ENCODE measurements at places on chromosomes 13 and 19. TPM values are rescaled to one million over a fixed set of nuclear protein-coding genes. Genes with fewer than 3 reads are reported as not detected.

The ZNF296 gene
- 2.1 TPM for polyA plus RNA-seq

The C19orf73 gene
- 1.1 TPM for polyA plus RNA-seq

The CEBPA gene
- 8.5 TPM for polyA plus RNA-seq

The TMEM221 gene
- polyA plus RNA-seq, result 2.5 TPM

The CLEC11A gene
- polyA plus RNA-seq, result 28.1 TPM

The KLK2 gene
- polyA plus RNA-seq, result 0.34 TPM

The XPO4 gene
- polyA plus RNA-seq, result 17.4 TPM

The MATK gene
- polyA plus RNA-seq, result 2.4 TPM

The CACNG8 gene
- polyA plus RNA-seq, result 0.19 TPM

The C2CD4C gene
- polyA plus RNA-seq, result 4.0 TPM

The TRAPPC6A gene
- 48.0 TPM for polyA plus RNA-seq

The ZNF563 gene
- polyA plus RNA-seq, result 5.1 TPM

GRCh38 chr13:110380359-110381028, 73.4 kb downstream of the COL4A2 start:
- no peak for DNase-seq

GRCh38 chr19:51820011-51820410, 25.1 kb downstream of the FPR3 start:
- DNase-seq, result no peak

GRCh38 chr13:27533155-27533643, 82.8 kb upstream of the MTIF3 start:
- DNase-seq, result peak; percentile 77

DNA sequence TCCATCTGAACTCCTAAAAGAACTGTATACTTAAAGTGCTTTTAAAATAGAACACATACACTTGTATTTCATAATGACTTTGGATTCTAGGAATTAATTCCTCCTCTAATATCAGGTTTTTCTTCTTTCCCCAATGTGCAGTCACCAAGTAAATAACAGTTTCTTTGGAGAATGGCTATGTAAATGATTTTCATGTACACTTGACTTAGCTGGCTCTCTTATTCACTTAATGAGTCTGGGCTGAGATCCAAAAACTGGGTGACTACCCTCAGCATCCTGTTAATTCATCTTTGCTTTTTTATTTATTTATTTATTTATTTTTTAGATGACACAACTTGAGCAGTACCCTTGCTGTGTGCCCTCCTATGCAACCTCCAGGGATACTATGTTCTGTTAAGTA, 1003.7 kb downstream of the SLITRK1 start:
- peak; percentile 1 for DNase-seq

- no peak for DNase-seq
These were observed 18.4 kb downstream of the GNA11 start for GRCh38 chr19:3112375-3113099.

GRCh38 chr19:11418549-11419506, at the start of gene RGL3:
Gene RGL3 (minus strand): TSS chr19:11419314. CDS start chr19:11419278, 36 bp downstream.
- DNase-seq, result peak; percentile 70

DNA sequence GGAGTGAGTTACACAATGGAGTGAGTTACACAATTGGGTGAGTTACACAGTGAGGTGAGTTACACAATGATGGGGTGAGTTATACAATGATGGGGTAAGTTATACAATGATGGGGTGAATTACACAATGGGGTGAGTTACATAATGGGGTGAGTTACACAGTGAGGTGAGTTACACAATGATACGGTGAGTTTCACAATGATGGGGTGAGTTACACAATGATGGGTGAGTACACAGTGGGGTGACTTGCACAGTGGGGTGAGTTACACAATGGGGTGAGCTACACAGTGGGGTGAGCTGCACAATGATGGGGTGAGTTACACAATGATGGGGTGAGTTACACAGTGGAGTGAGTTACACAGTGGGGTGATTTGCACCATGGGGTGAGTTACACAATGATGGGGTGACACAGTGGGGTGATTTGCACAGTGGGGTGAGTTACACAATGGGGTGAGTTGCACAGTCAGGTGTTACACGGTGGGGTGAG, 52.5 kb upstream of the GAS6 start:
- DNase-seq, result no peak

- no peak for DNase-seq
These were observed 152.7 kb downstream of the KCNRG start for GRCh38 chr13:50167967-50168366.

GRCh38 chr19:2282062-2282861, at the start of gene PEAK3:
Gene PEAK3 (minus strand): TSS chr19:2282175. CDS start chr19:2280931, 1,244 bp downstream.
- DNase-seq, result no peak

DNA sequence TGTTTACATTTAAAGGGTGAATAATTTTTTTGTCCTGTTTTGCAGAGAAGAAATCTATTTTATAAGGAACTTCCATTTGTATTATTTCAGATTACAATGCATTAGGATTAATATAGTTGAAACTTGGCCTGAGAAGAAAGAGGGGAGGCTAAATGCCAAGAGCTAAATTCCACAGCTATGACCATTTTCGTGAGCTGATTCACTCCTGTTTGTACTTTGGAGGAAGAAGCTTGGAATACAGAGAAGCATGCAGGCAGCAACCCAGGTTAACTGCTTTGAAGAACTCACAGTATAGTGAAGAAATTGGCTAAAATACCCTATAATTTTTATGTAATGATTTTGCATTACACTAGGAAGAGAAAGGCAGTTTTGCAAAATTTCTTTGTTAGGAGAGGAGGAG, 309.4 kb upstream of the KLF12 start:
- no peak for DNase-seq

DNA sequence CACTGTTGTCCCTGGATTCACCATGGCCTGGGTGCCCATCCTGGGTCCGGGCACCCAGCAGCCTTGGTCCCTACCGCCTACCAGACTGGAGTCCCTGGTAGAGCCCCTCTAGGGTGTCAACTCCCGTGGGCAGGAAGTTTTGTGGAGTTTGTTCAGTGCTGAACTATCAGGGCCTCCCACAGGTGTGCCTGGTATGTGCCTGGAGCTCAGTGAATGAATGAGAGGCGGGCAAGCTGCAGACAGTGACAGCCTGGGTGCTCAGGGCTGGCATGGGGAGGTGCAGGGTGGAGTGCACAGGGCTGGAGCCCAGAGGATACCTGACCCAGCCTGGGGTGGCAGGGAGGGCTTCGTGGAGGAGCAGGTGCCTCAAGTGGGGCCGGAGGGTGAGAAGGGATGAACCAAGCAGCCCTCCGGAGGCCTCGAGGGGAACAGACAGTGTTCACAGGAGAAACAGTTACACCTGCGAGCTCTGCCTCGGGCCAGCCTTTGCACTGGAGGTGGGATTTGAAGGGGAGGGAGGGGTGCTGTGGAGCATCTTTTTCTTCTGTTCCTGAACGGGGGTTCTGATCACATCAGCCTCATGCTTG, 29.6 kb downstream of the PAK4 start:
- DNase-seq, result no peak

GRCh38 chr19:56837492-56838023, 3.0 kb downstream of the PEG3 start:
- peak; percentile 79 for DNase-seq
